Stimulated activated CD8-positive, alpha-beta memory T cell treated with anti-CD3 and anti-CD28 coated beads, Interleukin-7, amount 100 ng/mL, for 1 hour (primary cell): ENCODE measurements at places on chromosomes 2 and 18.

GRCh38 chr2:39411181-39411944 lies 25.7 kb downstream of the MAP4K3 start:
- no peak for DNase-seq

GRCh38 chr2:11669454-11670291 lies at the start of gene NTSR2:
Gene NTSR2 (minus strand): TSS chr2:11670195. CDS start chr2:11670129, 66 bp downstream.
- DNase-seq: no peak

DNA sequence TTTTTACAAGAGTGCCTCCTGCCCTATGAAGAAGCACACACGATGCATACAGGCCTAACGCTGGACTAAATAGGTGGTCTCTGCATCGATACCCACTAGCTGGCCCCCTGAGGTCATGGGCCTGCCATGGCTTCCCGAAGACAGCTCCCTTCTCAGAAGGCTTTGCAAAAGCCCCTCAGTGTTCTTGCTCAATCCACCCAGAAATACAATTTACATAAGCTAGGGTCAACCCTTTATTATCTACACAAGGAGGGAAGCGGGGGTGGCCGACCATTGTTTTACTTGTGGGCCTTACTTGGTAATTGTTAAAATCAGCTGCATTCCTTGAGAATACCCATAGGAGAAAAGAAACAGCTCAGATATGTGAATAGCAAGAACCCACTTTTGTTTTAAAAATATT lies 28.5 kb downstream of the UXS1 start:
- DNase-seq: no peak

- DNase-seq: no peak
These were observed 774.7 kb downstream of the METTL4 start for GRCh38 chr18:1796636-1797035.

- DNase-seq: no peak
These were observed 14.0 kb downstream of the TMEM247 start for GRCh38 chr2:46493241-46493970.

- no peak for DNase-seq
These were observed 87.8 kb downstream of the LYPD1 start for GRCh38 chr2:132581991-132582738.

- DNase-seq: no peak
These were observed 4.7 kb upstream of the KCNG3 start for GRCh38 chr2:42498497-42498896.

- no peak for DNase-seq
These were observed 664.8 kb downstream of the STK39 start for GRCh38 chr2:167582619-167583018.

- DNase-seq: no peak
These were observed 23.8 kb downstream of the GNLY start for GRCh38 chr2:85718009-85718391.

GRCh38 chr2:19472391-19472978 lies 114.1 kb upstream of the OSR1 start:
- no peak for DNase-seq

DNA sequence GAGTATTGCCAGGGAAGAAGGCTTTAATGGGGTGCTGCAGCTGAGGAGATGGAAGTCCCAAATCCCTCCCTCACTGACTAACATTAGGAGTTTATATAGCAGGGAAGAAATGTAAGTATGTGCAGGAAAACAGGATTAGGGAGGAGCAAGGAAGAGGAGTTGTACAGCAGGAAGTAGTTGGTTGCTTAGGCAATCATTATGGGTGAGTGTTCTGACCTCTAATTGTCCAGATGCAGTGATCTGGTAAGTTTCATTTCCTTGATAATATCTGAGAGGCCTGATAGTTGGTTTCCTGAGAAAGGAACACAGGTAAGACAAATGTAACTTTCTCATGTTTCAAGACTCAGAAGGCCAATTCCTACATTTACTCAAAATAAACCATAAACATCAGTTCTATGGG lies 331.9 kb upstream of the GULP1 start:
- DNase-seq: no peak

DNA sequence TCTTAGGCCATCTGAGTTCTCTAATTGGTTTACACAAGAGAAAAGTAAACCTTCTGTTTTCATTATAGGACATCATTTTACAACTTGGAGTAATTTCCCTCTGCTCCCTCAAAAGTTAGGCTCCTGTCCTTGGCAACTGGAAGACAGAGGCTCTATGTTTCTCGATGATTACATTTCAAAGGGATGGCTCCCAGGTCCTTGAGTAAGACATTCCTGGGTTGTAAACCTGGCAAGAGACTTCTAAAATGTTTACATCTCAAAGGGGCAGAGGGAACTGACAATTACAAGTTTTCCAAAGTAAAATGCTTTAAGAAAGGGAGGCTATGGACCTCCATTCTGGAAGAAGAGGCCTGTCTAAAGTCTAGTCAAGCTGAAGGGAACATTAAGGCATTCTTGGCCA lies 268.3 kb upstream of the REG3G start:
- DNase-seq: no peak
